ENCODE measurements at places on chromosomes 6 and 20.

GRCh38 chr6:46655803-46656202, 3.0 kb downstream of the SLC25A27 start:
- DNase-seq: peak; percentile 78

DNA sequence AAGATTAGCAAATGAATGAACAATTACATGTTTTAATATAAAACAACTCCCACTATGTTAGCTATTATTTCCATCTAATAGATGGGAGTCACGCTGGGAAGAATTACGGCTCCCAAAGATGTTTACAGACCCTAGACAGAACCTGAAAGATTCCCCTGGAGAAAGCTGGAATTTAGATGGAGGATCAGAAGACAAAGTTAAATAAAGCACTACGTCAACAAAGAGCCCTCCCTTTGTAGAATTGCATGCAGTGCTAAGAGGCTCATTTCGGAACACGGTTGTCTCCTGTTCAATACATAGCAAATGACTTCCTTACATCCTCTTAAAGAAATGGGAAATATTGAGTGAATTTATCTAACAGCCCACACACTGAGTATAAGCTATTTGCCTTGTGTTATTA, 328.3 kb downstream of the CBLN4 start:
- no peak for DNase-seq

DNA sequence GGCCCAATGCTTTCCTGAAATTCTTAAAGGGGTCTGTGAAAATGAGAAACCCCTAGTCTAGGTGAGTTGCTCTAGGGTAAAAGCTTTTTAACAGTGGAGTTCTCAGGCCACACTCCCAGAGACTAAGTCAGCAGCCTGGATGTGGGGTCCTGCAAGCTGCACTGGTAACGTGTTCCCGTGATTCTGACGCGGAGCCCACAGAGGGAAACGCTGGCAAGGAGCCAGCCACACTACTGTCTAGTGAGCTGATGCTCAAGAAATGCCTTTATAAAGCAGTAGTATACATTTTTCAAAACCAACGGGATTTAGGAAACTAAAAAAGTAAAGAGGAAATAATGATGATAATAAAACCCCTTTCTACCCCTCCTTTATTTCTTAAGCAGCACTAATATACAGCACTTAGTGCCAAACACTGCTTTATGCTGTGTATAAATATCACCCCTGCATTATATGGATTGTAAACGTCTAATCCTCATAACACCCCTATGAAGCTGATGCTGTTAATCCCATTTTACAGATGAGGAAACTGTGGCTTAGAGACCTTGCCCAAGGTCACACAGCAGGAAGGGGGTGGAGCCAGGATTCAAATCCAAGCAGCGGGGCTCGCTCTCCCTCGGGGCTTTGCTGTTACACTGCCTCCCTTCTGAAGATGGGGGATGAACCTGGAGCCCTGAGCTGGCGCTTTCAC, 25.0 kb downstream of the KCNK15 start:
- no peak for DNase-seq

DNA sequence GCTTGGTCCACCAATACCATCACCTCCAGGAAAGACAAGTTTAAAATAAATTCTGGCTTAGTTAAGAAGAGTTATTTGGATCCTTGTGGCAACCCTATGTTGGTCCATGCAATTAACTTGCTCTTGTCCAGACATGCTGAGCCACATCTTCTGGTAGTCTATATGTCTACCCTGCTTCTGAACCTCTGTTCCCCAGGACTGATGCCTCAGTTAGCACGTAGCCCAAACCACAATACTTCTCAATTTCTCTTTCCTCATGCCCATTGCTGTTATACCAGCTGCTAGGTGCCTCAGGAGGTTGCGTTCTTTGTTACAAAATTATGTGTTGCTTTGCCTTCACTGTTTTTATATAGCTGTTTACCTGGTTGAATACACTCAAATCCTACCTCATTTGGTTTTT, 116.4 kb upstream of the KCNQ5 start:
- no peak for DNase-seq

- no peak for DNase-seq
Measured at GRCh38 chr6:139542351-139542750, 167.9 kb upstream of the CITED2 start.

DNA sequence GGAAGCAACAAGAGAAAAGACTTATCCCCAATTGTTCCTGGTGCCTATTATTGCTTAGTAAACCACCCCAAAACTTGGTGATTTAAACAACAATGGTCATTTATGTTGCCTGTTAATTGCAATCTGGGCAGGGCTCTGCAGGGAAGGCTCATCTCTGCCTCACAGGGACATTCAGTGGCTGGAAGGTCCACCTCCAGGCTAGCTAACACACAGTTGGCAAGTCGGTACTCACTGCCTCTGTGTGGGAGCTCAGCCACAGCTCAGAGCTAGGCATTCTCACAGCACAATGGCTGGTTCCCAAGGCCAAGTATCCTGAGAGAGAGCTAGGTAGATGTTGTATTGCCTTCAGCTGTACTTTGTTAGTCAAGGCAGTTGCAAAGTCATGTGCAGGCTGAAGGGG, 18.5 kb upstream of the GMDS start:
- DNase-seq: no peak

- DNase-seq: no peak
Measured at GRCh38 chr6:138397128-138398122, 6.6 kb upstream of the HEBP2 start.

- no peak for DNase-seq
Measured at GRCh38 chr6:88749849-88750248, 213.6 kb downstream of the RNGTT start.

DNA sequence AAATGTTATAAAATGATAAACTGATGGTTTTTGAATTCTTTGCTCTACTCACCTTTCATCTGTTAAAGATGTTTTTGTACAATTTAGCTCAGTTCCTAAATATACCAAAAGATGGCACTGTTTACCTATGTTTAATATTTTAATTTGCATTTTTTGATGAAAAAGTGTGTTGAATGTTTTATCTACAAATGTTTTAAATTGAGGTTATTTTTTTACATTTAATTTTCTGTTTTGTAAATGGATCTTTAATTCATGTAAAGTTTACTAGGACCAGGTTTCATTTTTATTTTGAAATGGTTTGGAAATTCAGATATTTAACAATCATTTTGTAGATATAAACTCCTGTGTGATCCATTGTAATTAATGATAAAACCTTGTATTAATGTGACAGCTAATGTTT, 30.0 kb downstream of the CDKAL1 start:
- DNase-seq: no peak

DNA sequence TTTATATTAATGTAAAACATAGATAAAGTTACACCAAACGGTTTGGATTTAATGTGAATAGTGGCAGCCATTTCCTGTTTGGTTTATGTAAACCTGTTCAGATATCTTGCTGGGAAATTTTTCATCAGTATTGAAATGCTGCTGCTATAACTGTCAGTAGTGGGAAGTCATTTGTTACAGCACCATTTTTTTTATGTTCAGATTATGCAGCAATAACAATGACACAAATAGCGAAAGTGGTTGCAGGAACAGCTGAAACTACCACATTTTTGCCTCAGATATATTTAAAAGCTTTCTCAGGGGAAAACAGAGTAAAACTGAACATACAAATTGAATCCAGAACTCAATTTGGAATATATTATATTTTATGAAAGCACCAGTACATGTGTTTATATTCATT, 128.8 kb upstream of the SIM1 start:
- no peak for DNase-seq

- no peak for DNase-seq
Measured at GRCh38 chr6:52697903-52698302, 27.0 kb downstream of the TMEM14A start.

- DNase-seq: peak; percentile 51
Measured at GRCh38 chr6:36633915-36634314, 39.8 kb downstream of the SRSF3 start.

- DNase-seq: no peak
Measured at GRCh38 chr20:52578559-52578958, 387.0 kb upstream of the ZFP64 start.

DNA sequence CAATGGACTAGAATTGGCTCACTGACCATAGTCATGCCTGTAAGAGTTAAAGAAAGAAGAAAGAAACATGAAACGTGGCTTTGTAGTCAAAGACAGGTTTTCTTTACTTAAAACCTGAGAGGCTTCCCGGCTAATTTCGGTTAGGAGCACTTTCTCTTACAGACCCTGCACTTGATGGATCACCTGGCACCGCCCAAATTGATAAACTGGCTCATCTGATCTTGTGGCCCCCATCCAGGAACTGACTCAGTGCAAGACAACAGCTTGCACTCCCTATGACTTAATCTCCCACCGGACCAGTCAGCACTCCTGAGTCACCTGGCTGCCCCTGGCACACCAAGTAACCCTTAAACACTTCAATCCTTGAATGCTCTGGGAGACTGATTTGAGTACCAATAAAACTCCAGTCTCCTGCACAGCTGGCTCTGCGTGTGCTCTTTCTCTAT, 12.3 kb downstream of the TMEM14B start:
- no peak for DNase-seq

GRCh38 chr6:55974688-55975087, 99.3 kb upstream of the BMP5 start:
- DNase-seq: no peak

- DNase-seq: no peak
Measured at GRCh38 chr20:23461180-23461579, 8.5 kb upstream of the CST11 start.

GRCh38 chr20:1819311-1820137, 75.7 kb upstream of the SIRPA start:
- DNase-seq: peak; percentile 44

DNA sequence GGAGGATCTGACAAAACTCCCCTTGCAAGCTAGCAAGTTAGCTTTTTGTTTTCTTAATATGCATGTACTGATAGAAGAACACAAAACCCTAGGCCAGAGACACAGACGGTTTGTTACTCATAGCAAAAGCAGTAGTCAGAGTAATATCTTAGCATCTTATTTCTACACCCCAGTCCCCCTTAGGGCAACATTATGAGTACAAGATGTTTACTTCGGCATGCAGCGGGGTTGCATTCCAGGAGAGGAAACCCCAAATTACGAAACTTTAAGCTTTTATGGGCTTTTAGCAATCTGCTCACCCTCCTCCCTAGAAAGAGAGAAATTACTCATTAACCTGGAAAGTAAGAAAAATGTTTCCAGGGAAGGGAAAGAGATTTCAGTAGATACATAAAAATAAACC, 1286.9 kb downstream of the EPHA7 start:
- DNase-seq: no peak

- DNase-seq: no peak
Measured at GRCh38 chr6:8982668-8983067, 547.3 kb upstream of the SLC35B3 start.

GRCh38 chr6:131831392-131831791, 23.6 kb downstream of the ENPP1 start:
- no peak for DNase-seq

- DNase-seq: peak; percentile 84
Measured at GRCh38 chr20:35171753-35172433, at the start of gene PROCR. PROCR (plus strand) TSS chr20:35172072; CDS start chr20:35172155, 83 bp downstream.

- no peak for DNase-seq
Measured at GRCh38 chr6:134735461-134735860, 214.4 kb downstream of the ALDH8A1 start.

- DNase-seq: no peak
Measured at GRCh38 chr20:40497899-40498691, 190.9 kb downstream of the MAFB start.

DNA sequence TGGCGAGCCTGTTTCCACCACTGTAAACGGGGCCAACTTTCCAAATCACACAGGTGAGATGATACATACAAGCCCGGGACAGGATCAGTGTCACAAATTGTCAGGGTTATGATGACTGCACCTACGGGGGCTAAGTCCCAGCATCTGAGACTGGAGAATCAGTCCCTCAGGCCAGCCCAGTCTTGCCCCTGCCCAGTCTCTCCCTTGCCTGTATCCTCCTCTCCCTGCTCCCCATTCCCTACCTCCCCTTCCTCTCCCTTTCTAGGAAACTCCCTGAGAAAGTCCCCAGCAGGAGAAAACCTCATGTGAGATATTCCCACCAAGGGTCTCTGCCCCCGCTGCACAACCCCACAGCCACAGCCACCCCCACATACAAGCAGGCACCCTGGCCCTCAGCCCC, 1.5 kb downstream of the FOXS1 start:
- no peak for DNase-seq

DNA sequence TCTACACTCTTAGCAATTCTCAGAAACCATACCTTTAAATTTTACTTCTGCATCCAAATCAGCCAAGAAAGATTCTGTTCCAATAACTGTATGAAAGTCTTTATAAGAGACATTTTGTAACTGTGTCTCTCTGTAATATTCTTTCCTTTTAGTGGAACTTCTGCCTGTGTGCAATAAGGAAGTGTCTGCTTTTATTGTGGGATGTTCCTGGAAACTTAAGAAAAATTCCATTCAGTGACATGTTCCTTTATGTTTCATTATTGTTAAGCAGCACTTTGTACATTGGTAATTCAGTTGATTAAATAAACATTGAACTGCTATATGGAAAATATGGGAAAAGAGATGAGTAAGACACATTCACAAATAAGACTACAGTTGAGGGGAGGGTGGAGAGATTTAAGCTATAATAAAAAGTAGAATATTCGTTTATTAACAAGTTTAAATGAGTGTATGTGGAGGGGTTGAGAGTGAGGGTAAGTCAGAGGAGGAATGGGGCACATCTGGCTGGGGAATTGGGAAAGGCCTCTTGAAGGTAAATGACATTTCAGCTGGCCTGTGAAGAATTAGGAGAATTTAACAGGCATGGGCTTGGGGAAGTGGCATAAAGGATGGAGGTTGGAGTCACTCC, 11.9 kb downstream of the NUS1 start:
- DNase-seq: no peak

DNA sequence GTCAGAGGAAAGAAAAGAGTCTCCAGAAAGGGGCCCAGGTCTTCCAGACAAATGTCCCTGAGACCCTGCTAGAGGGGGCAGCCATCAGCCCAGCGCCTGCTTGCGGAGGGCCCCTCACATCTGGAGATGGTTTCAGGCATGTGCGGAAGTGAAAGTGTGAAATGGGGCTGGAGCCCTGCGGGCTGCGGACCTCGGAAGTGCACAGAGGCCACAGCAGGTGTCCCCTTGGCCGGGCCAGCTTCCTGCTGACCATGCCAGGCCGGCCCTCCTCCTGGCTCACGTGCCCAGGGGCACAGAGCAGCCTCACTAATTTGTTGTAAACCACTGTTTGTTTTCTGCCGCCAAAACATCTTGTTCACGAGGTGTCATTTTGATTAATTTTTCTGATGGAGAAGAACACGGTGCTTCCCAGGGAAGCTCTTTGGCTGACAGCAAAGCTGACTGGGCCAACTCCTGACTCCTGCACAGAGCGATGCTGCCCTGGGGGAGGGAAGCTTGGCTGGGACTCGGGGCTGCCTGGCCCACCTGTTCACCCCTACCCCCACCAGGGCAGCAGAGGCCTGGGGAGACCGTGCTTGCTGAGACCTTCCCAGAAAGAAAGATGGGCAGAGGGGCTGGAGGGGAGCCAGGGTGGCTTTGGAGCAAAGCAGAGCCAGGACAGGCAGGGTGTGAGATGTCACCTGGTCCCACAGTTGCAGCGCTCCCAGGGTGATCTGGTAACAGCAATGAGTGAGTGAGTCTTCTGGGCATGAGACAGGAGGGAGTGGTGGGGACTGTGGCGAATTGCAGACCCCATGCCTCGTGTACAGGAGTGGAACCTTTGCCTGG, 54.2 kb downstream of the BCAS4 start:
- DNase-seq: peak; percentile 51

- no peak for DNase-seq
Measured at GRCh38 chr6:167833396-167833763, 6.7 kb downstream of the AFDN start.
